ENCODE measurements at places on chromosomes 6 and 20.

- no peak for DNase-seq
Measured at GRCh38 chr6:12114055-12114503, 102.0 kb downstream of the HIVEP1 start.

- DNase-seq: no peak
Measured at GRCh38 chr20:62969179-62969760, 16.8 kb downstream of the SLC17A9 start.

- peak; percentile 81 for DNase-seq
Measured at GRCh38 chr6:145688493-145688905, 46.8 kb downstream of the EPM2A start.

- no peak for DNase-seq
Measured at GRCh38 chr6:150452428-150453243, 83.8 kb downstream of the IYD start.

DNA sequence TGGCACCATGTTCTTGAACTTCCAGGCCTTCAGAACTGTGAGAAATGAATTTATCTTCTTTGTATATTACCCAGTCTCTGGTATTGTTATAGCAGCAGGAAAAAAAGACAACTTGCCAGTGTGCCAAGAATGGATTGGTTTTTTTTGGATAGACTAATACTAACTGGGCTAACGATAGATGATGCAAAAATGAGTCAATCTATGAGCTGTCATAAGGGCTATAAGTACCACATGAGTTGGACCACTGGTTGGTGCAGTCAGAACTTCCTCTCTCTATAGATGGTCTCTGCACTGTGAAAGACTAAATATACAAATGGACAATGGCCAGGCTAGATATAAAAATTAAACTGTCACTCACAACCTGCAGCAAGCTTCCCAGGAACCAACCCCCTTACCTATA, 87.6 kb upstream of the COL21A1 start:
- DNase-seq: peak; percentile 95

GRCh38 chr6:84575264-84575663, 189.1 kb downstream of the TBX18 start:
- DNase-seq: peak; percentile 51

GRCh38 chr6:81750681-81751387, 1.6 kb downstream of the TENT5A start:
- DNase-seq: peak; percentile 73

DNA sequence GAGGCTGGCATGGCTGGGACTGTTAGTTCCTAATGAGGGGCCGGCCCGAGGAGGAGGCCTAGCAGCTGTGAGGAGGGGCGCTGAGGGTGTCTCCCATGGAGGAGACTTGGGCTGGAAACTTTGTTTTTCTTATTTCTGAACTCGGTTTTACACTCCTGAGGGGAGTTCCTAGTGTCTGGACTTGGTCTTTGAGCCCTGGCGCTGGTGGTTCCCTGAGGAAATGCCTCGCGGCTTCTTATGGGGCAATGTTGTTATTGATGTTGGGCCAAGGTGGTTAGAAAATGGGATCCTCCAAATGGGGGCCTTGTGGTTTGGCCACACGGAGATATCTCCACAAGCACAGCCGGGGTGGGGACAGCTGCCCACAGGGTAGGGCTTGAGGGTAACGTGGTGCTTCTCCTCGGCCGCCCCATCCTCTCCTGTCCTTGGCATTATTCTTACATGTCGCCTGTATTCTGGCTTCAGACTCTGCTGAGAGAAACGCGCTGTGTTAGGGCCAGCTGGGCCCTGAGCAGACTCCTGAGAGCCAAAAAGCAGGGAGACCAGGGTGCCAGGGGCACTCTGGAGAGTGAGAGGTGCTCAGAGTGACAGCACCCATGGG, 136.9 kb downstream of the FOXO3 start:
- DNase-seq: no peak

Measured in bronchial epithelial cell (primary cell).